ENCODE measurements at places on chromosomes 7 and 10.

- DNase-seq = no peak
Measured at GRCh38 chr10:96833220-96834001, 1.3 kb downstream of the LCOR start.

- DNase-seq = no peak
Measured at GRCh38 chr7:156898938-156899337, 6.0 kb upstream of the LMBR1 start.

DNA sequence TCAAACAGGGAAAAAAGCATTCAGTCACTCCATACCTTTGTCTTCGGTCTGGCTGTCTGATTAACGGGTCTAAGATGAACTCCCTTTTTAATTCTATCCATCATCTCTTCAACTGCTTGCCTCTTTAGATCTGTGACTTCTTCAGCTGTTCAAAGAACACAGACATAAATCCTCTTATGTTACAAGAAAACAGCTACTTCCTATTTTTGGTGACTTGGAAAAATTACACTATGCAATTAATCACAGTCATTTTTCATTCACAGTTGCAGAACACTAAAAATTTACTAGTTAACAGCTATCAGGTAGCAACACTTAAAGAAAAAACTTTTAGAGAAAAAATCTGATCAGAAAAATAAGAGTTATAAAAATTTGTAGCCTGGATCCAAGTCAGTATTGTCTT, 66.0 kb downstream of the ENO4 start:
- no peak for DNase-seq

- no peak for DNase-seq
Measured at GRCh38 chr7:157516311-157516710, 179.5 kb downstream of the DNAJB6 start.

- DNase-seq = no peak
Measured at GRCh38 chr10:6778992-6779701, 199.1 kb upstream of the PRKCQ start.

DNA sequence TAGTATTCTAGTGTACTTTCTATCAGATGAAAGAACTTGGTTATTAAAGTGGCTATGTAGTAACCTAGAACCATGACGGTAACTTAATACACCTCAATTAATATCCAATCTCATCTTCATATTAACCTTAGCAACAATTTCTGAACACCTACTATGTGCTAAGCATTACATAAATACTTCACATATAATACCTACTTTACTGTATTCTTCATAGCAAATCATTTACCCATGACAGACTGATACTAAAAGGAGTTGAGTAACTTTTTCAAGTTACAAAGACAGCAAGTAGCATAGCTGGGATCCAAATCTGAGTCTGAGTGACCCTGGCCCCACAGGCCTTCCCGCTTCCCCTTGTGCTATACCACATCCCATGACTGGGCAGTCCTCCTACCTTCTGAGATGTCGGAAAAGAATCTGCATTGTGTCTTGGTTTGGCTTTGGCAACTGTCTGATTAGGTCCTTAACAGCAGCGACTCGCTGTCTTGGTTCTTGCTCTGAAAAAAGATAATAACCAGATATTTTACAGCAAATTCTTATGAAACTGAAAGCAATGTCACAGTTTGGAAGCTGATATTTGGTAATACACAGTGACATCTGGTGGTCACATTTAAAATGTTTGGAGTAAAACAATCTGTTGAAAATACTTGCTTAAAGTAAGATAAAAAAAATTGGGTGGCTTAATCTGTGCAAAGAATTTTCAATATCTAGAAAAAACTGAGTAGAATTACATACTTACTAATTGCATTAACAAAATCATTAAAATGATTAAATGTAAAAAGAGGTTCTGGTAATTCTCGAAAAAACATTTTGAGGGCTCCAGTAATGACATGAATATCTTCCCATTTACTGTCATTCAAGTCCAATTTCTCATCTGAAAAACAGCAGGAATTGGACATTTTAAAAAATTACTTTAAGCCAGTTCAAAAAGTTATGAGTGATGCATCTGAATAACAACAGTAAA, 120.1 kb downstream of the ARHGAP12 start:
- no peak for DNase-seq

All from activated naive CD4-positive, alpha-beta T cell (primary cell).